ENCODE measurements at places on chromosomes 2 and 18. TPM values are rescaled to one million over a fixed set of nuclear protein-coding genes. Genes with fewer than 3 reads are reported as not detected.

DNA sequence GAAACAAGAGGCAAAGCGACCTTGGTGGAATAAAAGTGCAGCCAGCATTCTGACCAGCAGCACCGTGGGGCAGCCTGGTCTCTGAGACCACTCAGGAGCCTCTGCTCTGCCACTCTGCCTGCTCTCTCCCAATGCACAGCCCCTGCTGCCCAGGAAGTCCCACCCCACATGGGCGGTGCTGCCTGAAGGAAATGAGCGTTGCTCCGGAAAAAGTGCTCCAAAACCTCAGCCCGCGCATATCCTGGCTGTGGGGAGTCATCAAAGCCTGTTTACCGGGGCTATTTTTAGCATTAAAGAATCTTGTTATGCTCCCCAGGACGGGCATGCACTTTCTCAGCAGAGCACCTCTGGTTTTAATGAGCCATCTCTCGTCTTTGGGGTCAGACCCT, 54.5 kb downstream of the EPAS1 start:
- peak; percentile 95 for ATAC-seq

- no peak for ATAC-seq
These were observed 685.8 kb upstream of the HS6ST1 start for GRCh38 chr2:129004485-129004884.

DNA sequence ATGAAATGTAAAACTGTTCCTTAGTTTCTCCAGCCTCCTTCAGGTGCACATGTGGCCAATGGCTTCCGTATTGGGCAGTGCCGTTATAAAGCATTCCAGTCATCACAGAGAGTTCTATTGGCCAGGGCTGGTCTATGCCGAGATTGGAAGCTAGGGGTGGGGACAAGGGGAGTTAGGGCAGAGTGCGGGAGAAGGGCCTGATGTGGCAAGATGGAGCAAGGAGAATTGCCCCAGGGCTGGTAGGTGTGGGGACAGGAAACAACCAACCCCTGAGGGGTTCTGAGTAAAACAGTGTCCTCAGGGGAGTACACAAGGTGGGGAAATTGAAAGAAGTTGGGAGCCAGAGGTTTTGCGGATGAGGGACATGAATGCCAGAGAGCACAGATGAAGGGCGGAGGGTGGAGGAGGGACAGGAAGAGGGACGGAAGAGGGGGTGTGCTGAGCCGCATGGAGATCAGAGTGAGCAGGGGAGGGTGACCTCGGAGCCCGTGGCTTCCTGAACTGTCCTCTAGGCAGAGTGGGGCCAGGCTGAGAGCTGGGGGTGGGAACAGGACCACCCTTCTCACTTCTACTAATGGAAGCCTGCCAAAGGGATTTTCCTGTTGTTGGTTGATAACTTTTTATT, 9.1 kb upstream of the ATP6V1C2 start:
- peak; percentile 54 for ATAC-seq

DNA sequence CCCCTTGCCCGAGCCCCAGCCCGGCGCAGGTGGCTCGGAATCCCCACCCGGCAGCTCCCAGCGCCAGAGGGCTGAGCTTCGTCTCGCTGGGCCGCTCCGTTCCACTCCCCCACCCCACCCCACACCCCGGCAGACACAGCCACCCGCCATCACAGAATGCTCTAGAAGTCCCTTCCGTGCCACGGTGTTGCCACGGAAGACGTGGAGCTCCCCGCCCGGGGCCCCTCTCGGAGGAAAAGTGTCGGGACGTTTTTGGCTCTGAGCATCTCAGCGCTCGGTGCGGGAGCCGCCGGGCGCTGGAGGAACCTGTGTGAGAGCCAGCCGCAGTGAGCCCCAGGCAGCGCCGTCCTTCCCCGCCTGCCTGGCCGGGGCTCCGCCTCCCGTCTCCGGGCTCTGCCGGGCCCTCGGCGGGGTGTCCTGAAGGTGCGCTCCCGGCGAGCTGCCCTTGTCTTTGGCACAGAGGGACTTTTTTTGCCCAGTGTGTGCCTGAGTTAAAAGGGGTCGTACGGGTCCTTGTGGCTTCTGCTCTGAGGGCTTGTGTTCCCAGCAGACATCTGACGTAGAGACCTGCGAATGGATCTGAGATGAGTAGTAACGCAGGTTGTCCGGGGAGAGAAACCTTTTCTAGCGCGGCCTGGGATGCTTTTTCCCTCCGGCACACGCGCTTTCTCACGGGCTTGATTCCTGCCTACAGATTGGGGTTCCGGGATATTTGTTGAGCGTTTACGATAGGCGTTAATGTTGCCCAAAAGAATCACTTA, 1.8 kb downstream of the ZCCHC2 start:
- peak; percentile 15 for ATAC-seq

- no peak for ATAC-seq
These were observed 71.8 kb upstream of the NPAS2 start for GRCh38 chr2:100747996-100748615.

KIF5C gene
- total RNA-seq = 33.1 TPM

DNA sequence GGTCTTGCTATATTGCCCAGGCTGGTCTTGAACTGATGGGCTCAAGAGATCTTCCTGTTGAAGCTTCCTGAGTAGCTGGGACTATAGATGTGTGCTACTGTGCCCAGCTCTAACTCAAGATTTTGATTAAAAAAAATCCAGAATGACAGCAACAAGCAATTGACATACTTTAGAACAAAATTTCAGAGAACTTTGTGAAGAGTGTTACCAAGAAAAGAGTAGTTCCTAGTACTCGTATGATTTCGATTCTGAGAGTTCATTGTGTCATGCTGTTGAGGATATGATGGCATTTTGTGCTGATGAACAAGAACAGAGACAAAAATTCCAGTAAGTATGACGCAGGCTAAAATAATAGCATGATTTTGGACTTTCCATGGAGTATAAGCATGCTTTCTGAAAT, 90.2 kb upstream of the TWSG1 start:
- peak; percentile 72 for ATAC-seq

GRCh38 chr2:119716284-119716672, 37.3 kb downstream of the TMEM177 start:
- ATAC-seq = no peak

DNA sequence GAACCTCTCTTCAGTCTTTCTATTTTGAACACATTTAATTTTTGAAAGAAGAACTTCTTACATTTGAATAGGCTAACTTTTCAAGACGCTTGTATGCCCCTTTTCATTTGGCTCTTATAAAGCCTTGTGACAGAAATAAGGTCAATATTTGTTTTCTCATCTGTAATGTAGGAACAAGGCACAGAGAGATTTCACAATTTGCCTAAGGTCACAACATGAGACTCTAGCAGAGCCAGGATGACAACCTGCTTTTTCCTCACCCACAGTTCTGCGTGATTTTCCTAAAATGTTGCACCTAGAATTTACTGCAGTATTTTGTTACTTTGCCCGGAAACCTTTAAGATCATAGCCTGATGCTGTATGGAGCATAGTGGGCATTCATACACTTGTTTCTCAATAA, 67.4 kb downstream of the TXNL1 start:
- no peak for ATAC-seq

HRH4 gene
- total RNA-seq = 2.2 TPM

- peak; percentile 97 for ATAC-seq
These were observed 37.0 kb downstream of the NIFK start for GRCh38 chr2:121699421-121700333.

SIGLEC15 gene
- not detected for total RNA-seq

WDR12 gene
- total RNA-seq = 100 TPM

GRCh38 chr2:80655265-80655664, 350.7 kb upstream of the LRRTM1 start:
- ATAC-seq = no peak

ACTG2 gene
- total RNA-seq = not detected

All from activated T-helper 17 cell treated with anti-CD3 and anti-CD28 coated beads, Interleukin-2, amount 50 U/mL, for 72 hours (primary cell).